Hematopoietic multipotent progenitor cell treated with erythropoietin and hydrocortisone succinate and interleukin-3 and kit ligand, for 8 days (in vitro differentiated cells): ENCODE measurements at places on chromosomes 1 and 21.

DNA sequence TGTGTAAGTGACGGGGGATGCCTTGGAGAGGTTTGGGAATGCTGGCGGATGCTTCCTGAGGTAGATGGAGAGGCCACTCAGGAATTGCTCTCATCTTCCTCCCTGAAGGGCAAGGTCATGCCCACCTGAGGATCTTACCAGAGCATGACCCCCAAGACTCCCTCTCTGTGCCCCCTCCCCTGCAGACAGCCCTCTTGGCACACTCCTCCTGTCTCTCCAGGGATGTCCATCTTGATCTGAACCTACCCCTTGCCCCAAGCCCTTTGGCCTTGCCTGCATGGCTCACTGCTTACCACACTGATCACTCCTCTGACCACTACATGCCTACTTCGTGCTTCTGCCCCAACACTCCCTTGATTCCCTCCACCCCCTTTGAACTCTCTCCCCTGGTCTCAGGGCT, 17.9 kb upstream of the MPL start:
- no peak for DNase-seq

GRCh38 chr1:42720868-42721267, 19.2 kb downstream of the CLDN19 start:
- no peak for DNase-seq

DNA sequence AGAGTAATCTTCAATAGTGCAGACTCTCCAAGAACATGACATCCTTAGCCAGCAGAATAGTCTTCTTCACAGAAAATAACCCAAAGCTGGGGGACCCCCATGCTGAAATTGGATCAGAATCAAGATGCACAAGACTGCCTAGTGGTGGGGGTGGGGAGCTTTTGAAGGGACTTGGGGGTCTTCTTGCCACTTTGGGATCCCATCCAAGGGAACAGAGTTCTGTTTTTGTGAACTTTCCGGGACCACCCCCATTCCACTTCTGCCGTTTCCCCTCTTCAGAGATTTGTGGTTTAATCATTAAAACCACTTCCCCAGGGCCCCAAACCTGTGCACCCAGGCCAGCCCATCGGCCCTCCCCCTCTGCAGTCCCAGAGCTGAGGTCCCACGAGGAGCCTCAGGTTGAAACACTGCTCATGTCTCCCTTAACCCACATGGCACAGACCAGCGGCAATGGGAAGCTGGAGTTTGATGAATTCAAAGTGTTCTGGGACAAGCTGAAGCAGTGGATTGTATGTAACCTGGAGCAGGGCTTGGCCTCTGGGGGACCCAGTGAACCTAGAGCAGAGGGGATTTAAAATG, 44.9 kb downstream of the CAPN9 start:
- DNase-seq: no peak

DNA sequence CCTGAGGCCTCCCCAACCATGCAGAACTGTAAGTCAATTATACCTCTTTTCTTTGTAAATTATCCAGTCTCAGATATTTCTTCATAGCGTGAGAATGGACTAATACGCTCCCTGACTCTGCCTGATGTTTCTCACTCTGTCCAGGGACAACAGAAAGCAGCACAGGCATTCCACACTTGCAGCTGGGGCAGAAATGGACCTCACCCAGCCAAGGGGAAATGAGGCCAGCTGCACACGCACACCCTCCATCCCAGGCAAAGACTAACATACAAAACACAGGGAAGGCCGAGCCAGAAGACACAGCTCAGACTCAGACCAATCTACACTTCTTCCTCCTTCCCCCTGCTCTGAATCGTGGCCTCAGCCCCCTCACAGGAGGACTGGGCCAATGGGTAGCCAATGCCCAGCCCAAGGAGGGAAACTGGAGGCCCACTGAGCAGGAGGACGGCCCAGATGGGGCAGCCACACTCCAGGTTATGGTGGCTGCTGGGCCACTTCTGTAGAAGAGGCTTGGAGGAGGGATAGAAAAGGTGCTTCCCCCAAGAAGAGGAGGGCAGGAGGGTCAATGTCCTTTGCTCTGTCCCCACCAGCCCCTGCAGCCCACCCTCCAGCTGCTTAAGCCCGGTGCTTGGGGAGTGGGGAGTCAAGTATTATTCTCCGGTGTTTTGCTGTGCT, 228.4 kb downstream of the NPHP4 start:
- DNase-seq: no peak

GRCh38 chr1:157306896-157307295, 168.7 kb upstream of the ETV3 start:
- DNase-seq: no peak

GRCh38 chr1:62218604-62219003, 24.0 kb downstream of the L1TD1 start:
- DNase-seq: no peak

- DNase-seq: no peak
These were observed 24.6 kb upstream of the ENAH start for GRCh38 chr1:225677350-225678124.
